Activated naive CD4-positive, alpha-beta T cell treated with anti-CD3 and anti-CD28 coated beads, Interleukin-2, amount 50 U/mL, for 72 hours (primary cell): ENCODE measurements at places on chromosomes 16 and 17.

DNA sequence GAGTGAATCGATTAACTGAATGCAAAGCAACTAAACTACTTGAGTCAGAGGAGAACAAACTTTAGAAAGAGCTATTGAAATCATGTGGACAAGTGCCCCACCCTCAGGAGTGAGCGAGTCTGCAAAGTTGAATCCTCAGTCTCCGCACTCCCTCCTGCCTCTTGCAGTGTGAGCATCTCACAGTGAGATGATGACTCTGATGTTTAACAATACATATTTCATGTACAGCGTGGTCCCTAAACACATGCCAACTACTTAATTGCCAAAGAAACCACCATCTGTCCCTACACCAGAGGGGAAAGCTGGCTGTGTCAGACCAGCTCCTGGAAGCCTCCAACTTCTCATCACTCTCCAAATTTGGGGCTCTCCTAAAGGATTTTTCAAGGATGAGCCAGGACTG, 31.2 kb downstream of the PIMREG start:
- DNase-seq = no peak

DNA sequence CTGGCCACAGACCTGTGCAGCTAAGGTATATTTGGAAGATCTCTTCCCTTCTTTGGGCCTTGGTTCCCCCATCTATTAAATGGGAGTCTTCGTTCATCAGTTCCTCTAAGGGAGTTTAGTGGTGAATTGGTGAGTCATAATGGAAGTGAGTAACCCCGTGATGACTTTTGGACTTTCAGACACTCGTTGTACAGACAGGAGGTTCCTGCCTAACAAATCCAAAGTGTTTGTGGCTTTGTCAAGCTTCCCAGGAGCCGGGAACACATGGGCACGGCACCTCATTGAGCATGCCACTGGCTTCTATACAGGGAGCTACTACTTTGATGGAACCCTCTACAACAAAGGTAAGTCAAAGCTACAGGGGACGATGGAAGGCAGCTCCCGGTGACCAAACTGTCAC, 40.4 kb downstream of the WSCD1 start:
- no peak for DNase-seq

GRCh38 chr16:9258423-9259051, 167.1 kb downstream of the HAPSTR1 start:
- peak; percentile 22 for DNase-seq

DNA sequence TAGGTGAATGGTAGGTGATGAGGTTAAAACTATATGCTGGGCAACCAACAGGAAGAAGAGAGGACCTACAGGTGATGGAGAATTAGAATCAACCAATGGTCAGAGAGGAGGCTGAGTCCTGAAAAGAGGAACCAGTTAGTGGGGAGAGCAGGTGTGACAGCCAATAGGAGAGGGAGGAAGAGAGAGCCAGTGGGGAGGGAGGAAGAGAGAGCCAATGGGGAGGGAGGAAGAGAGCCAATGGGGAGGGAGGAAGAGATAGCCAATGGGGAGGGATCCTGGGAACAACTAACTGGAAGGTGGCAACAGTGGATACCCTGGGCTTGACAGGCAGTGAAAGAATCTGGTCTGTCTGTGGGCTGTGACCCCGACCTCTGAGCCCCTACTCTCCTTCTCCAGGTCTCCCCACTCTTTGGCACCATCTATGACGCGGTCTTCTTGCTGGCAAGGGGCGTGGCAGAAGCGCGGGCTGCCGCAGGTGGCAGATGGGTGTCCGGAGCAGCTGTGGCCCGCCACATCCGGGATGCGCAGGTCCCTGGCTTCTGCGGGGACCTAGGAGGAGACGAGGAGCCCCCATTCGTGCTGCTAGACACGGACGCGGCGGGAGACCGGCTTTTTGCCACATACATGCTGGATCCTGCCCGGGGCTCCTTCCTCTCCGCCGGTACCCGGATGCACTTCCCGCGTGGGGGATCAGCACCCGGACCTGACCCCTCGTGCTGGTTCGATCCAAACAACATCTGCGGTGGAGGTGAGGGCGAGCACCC, 3.7 kb downstream of the GUCY2D start:
- no peak for DNase-seq

GRCh38 chr17:61335845-61336655, 63.6 kb upstream of the TBX2 start:
- no peak for DNase-seq

DNA sequence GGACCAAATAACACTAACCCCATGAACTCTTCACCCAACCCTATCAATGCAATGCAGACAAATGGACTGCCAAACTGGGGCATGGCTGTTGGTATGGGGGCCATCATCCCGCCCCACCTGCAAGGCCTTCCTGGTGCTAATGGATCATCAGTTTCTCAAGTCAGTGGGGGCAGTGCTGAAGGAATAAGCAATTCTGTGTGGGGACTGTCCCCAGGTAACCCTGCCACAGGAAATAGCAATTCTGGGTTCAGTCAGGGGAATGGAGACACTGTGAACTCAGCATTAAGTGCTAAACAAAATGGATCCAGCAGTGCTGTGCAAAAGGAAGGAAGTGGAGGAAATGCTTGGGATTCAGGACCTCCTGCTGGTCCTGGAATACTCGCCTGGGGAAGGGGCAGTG, 78.9 kb downstream of the TMC6 start:
- no peak for DNase-seq

DNA sequence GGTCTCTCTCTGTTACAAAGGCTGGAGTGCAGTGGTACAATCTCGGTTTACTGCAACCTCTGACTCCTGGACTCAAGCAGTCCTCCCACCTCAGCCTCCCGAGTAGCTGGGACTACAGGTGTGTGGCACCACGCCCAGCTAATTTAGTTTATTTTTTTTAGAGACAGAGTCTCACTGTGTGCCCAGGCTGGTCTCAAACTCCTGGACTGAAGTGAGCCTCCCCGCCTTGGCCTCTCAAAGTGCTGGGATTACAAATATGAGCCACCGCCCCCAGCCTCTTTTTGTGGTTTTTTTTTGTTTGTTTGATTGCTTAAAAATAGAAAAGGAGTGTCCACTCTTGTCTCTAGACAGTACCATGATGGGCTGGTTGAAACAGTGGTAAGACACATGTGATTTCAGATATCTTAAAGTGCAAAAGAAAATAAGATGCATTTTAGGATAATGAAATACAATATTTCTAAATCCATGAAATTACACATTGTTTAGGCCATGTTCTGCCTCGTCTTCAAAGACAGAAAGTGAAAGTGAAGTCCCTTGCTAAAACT, 27.4 kb downstream of the KIAA0513 start:
- DNase-seq = no peak

GRCh38 chr17:79850571-79851460, 11.6 kb upstream of the CBX4 start:
- DNase-seq = no peak

DNA sequence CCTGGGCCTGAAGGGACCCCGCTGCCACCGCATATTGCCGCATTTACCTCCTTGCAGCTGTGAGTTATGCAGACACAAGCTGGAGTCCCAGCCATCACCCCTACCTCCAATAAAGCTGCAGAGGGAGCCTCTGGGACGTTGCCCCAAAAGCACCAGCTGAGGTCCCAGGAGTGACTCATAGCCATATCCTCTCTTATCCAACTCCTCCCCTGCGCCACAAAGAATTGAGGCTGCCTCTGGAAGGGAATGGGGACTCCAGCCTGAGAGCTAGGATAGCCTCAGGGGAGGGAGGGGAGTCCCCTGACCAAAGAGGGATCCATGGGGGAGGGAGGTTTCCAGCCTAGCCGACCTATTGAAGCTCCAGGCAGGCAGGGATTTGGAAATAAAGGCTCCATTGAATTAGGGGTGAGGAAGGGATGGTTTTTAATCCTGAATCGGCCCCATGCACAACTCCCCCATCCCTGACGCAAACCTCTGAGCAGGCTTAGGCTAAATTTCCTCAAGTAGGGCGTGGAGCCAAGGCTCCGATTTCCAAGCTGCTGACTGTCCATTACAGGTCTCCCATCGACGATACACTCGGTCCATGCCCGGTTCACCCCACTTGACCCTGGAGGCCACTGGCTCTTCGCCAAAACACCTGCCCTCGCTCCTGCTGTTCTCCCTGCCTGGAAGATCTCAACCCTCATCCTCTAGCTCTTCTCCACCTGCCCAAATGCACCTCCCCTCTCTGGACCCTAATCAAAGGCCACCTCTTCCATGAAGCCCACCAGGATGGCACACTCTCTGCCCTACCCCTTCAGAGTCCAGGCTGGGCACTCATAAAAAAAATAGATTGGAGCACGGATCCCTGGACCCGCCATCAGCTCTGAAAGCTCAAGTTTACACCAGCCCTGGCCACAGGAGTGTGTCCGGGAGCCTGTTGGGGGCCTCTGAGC, 27.5 kb downstream of the PIMREG start:
- no peak for DNase-seq

- no peak for DNase-seq
These were observed 436.7 kb downstream of the MAF start for GRCh38 chr16:79163691-79164387.

GRCh38 chr16:81639348-81639747, 139.7 kb upstream of the PLCG2 start:
- DNase-seq = no peak

GRCh38 chr16:49660626-49661025, 195.3 kb downstream of the ZNF423 start:
- no peak for DNase-seq
